ENCODE measurements at places on chromosomes 1 and 21. TPM values are rescaled to one million over a fixed set of nuclear protein-coding genes. Genes with fewer than 3 reads are reported as not detected.

Gene CXADR
- total RNA-seq = 0.26 TPM

Gene NCAM2
- 3.9 TPM for total RNA-seq

Gene CD34
- 0.16 TPM for total RNA-seq

Gene MR1
- total RNA-seq = 21.4 TPM

Measured in bronchial smooth muscle cell (primary cell).